DND-41 (cell line): ENCODE measurements at places on chromosomes 3 and 15.
A peak's percentile ranks its signal among the peaks of the same experiment; 100 is the strongest.

DNA sequence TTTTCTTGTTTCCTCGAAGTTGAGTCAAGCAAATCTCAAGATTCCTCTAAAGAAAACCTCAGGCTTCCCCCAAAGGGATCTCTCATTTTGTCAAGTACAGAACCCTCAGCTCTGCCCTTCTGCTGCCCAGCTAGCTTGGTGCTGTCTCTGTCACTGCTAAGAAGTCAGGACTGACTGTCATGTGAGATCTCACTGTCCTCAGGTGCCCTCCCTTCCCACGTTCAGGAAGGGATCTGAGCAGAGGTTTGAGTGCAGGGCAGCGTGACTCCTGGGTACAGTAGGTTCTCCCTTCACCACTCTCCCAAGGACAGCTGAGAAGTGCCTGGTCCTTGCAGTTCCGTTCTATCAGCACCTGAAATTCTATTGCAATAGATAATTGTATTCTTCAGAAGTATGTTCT is 229.7 kb downstream of the SLCO3A1 start:
- H3K36me3 ChIP-seq, result no peaks in the 10 kb centered on the region
- no peaks in the 10 kb centered on the region for H3K27me3 ChIP-seq
- no peak overlapping the region for H3K4me3 ChIP-seq
- no peak overlapping the region for H3K27ac ChIP-seq
- no peaks in the 10 kb centered on the region for H3K4me1 ChIP-seq

- no peaks in the 10 kb centered on the region for H3K4me1 ChIP-seq
- no peak for DNase-seq
- no peak within 1 kb of the TSS for H3K27ac ChIP-seq
- no peaks in the 10 kb centered on the region for H3K27me3 ChIP-seq
- H3K4me3 ChIP-seq, result no peak within 1 kb of the TSS
Measured at GRCh38 chr3:42502429-42503250, at the start of gene VIPR1. VIPR1 (plus strand) TSS chr3:42502643; CDS start chr3:42502736, 93 bp downstream.

DNA sequence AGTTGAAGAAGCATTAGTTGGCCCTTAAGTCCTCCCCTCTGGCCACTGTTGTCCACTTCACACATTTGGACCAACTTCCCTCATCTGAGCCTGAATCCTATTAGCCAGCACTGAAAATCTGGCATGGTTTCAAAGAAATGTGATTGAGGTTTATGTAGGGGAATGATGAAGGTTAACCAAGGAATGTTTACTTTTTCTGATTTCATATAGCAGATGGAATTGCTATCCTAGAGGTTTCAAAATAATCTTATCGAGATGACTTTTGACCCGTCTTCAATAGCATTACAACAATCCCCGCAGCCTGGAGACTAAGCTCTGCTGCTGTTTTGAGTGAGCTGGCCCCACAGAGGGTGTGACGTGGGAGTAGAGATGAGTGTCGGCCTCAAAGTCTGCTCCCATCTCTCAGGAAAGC is 200.8 kb upstream of the IL12A start:
- no peak overlapping the region for H3K4me3 ChIP-seq
- H3K36me3 ChIP-seq, result no peaks in the 10 kb centered on the region
- no peak for DNase-seq
- peaks cover 2% of the 10 kb centered on the region for H3K27me3 ChIP-seq

GRCh38 chr15:45224621-45225217 is 27.3 kb upstream of the SLC28A2 start:
- no peaks in the 10 kb centered on the region for H3K4me1 ChIP-seq
- no peak overlapping the region for H3K4me3 ChIP-seq
- peaks cover 6% of the 10 kb centered on the region for H3K27me3 ChIP-seq
- no peak overlapping the region for H3K27ac ChIP-seq
- no peak for DNase-seq

- no peak overlapping the region for H3K27ac ChIP-seq
- no peak for DNase-seq
- H3K4me1 ChIP-seq, result no peaks in the 10 kb centered on the region
- H3K27me3 ChIP-seq, result peaks cover 16% of the 10 kb centered on the region
- H3K4me3 ChIP-seq, result no peak overlapping the region
Measured at GRCh38 chr15:60614862-60615771, 136.2 kb upstream of the ICE2 start.

DNA sequence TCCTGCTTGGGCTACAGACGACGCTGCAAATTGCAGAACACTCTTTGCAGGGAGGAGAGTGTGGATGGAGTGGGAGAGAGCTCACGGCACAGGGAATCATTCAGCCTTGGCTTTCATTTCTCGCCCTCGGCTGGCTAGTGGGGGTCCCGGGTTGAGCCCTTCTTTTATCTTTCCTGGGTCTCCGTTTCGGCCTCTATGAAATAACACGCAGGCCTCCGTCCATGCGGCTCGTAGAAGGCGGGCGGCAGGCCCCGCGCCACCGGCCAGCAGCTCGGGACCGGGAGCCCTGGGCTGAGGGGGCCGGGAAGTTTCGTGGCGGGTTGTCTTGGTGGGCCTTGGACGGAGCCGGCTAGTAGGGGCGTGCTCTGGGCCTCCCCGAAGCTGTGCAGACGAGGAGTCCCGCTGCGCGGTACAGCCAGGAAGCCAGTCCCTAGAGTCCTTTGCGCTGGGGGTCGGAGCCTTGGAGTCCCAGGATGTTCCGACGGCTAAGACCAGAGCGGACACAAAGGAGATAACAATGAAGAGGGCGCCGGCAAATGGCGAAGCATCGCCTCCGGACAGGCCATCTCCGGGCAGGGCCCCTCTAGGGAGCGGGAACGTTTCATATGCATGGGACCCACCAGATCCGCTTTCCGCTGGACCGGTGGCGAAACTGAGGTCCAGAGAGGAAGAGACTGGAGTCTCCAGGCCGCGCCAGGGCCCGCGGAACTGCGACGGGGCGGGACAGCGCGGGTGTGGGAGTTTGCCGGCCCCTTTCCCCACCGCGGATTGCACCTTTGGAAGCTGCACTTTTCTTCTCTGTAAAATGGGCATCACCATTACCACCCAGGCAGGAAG is 4.3 kb downstream of the RNU6-1 start:
- H3K27me3 ChIP-seq, result no peaks in the 10 kb centered on the region
- peak overlapping the region; percentile 74 for H3K27ac ChIP-seq
- H3K4me3 ChIP-seq, result no peak overlapping the region
- H3K4me1 ChIP-seq, result peaks cover 31% of the 10 kb centered on the region
- DNase-seq, result no peak

DNA sequence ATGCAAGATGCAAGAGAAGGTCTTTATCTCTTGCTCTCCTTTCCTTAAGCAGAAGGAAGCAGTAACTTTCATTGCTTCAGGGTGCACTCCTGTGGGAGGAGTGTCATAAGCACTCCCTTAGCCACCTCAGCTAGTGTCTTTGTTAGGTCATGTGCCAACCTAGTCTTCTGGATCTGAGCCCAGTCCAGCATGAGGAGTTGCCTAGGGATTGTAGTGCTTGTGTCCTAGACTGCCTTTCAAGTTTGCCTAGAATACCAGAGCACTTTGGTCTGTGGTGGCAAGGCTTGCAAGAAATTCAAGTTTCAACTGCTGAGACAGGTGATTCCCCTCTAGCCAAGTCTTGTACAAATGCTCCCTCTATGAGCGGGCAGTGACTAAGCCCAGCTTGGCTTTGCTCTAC is 633.6 kb downstream of the ZNF385D start:
- H3K4me3 ChIP-seq, result no peak overlapping the region
- H3K27me3 ChIP-seq, result no peaks in the 10 kb centered on the region
- no peak for DNase-seq
- H3K27ac ChIP-seq, result no peak overlapping the region
- H3K4me1 ChIP-seq, result no peaks in the 10 kb centered on the region

GRCh38 chr15:61841466-61841865 is 218.8 kb downstream of the VPS13C start:
- no peak overlapping the region for H3K27ac ChIP-seq
- H3K4me1 ChIP-seq, result no peaks in the 10 kb centered on the region
- no peak overlapping the region for H3K4me3 ChIP-seq
- DNase-seq, result no peak

- H3K4me1 ChIP-seq, result no peaks in the 10 kb centered on the region
- H3K36me3 ChIP-seq, result no peaks in the 10 kb centered on the region
- DNase-seq, result no peak
- H3K27ac ChIP-seq, result no peak overlapping the region
- H3K4me3 ChIP-seq, result no peak overlapping the region
Measured at GRCh38 chr15:47742334-47742733, 25.0 kb downstream of the SEMA6D start.

DNA sequence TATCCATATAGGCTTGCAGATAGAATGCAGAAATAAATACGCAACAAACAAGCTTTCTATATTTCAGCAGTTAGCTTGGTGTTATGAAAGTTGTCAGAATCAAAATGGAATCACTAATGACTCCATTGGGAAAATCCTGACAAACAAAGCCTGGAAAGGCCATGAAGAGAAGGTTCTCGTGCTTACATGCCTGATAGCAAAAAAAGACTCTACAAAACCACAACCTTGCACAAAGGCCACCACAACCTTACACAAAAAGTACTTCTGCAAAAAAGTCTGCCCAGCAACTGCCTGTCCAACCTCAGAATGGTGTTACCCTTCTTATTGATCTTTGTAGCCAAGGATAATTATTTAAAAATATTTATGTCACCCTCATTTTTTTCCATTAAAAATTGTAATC is 14.4 kb upstream of the PLSCR1 start:
- H3K27ac ChIP-seq, result no peak overlapping the region
- no peaks in the 10 kb centered on the region for H3K27me3 ChIP-seq
- no peak for DNase-seq
- no peak overlapping the region for H3K4me3 ChIP-seq
- H3K4me1 ChIP-seq, result peaks cover 24% of the 10 kb centered on the region

DNA sequence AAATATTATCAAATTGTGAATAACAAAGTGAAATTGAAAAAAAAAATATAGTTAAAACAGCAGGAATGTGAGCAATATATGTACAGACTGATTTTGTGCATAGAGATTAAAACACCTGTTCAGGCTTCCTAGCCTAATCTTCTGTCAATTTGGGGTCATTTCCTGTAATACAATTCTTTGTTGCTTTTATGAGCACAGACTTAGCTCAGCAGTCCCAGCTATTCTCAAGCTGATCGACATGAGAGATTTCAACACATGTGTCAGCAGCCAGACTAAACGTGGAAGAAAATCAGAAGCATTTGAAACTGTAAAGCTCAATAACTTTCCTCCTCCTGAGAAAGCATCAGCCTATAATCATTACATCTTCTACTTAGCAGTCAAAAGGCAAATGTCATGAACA is 1.6 kb upstream of the FHIT start:
- no peaks in the 10 kb centered on the region for H3K27me3 ChIP-seq
- H3K36me3 ChIP-seq, result no peaks in the 10 kb centered on the region
- peaks cover 31% of the 10 kb centered on the region for H3K4me1 ChIP-seq
- H3K27ac ChIP-seq, result no peak overlapping the region
- no peak for DNase-seq

DNA sequence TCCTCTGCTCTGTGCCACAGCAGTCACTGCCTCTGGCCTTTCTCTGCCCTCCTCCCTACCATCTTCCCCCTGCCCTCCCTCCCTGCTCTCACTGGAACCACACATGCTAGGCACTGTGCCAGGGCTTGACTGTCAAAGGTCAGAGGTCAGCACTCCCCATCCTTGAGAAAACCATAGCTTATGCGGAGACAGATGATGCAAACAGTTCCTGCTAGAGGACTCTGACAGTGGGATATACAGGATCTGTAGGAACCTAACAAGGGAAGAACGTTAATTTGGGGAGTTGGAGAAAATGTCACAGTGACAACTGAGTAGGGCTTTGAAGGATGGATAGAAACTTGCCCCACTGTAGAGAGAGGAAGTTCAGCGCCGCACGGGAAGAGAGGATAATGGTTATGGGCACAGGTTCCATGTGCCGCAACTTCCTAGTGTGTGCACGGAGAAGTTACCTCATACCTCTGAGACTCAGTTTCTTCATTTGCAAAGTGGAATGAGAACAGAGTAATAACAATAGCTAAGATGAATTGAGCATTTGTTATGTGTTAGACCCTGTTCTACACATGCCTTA is 29.3 kb upstream of the XYLB start:
- H3K27me3 ChIP-seq, result no peaks in the 10 kb centered on the region
- no peak for DNase-seq
- H3K27ac ChIP-seq, result no peak overlapping the region
- H3K4me1 ChIP-seq, result no peaks in the 10 kb centered on the region
